ENCODE measurements at places on chromosomes 5 and 9.

GRCh38 chr9:33106827-33107621, 30.6 kb upstream of the SMU1 start:
- DNase-seq, result no peak

GRCh38 chr9:10678790-10679189, 66.0 kb upstream of the PTPRD start:
- no peak for DNase-seq

DNA sequence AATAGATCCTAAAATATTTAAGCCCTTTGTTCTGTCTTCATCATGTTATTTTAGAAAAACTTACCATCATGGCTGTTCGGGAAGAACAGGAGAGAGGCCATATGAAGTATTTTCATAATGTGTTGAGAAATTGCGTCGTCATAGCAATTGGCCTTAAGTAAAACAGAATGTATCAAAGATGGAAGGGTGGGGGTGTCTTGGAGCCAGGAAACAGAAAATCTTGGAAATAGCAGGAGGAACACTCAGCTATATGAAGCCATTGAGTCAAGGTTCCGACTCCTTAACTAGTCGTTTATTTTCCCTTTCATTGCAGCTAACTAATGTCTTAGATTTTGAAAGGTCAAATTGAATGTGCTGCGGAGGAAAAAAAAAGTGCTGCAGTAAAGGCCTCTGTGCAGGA, 1.3 kb downstream of the SPTAN1 start:
- DNase-seq, result no peak

- DNase-seq, result no peak
Measured at GRCh38 chr9:21968331-21969010, 25.7 kb downstream of the CDKN2A start.

GRCh38 chr5:44827681-44828080, 18.9 kb downstream of the MRPS30 start:
- DNase-seq, result no peak

GRCh38 chr9:95336281-95336680, 18.8 kb upstream of the FANCC start:
- peak; percentile 20 for DNase-seq

DNA sequence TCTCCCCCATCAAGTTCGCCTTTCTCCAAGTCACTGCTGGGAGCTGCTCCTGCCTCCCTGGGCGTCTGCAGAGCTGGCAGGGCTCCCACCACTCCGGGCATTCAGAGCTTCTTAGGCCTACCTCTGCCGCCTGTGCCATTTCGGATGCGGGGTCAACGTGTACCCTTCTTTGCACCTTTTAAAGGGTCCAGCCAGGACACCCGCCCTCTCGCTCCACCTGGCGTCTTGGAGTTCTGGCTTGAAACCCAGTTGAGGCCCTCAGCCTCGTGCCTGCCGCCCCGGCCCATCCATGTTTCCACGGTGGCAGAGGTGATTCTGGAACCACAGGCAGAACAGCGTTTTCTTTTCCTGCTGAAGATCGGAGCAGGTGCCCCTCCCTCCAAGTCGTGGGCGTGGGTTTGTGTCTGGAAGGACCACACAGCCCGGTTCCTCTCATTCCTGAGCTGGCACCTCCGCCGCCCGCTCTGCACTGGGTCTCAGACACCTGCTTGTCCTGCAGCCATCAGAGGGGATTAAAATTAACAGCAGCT, 32.9 kb downstream of the NDUFS6 start:
- DNase-seq, result no peak

All from stimulated activated CD4-positive, alpha-beta T cell treated with anti-CD3 and anti-CD28 coated beads, Interleukin-12 subunit alpha, Interleukin-12 subunit beta, amount 100 ng/mL, for 24 hours (primary cell).